ENCODE measurements at places on chromosomes 11 and 22.

DNA sequence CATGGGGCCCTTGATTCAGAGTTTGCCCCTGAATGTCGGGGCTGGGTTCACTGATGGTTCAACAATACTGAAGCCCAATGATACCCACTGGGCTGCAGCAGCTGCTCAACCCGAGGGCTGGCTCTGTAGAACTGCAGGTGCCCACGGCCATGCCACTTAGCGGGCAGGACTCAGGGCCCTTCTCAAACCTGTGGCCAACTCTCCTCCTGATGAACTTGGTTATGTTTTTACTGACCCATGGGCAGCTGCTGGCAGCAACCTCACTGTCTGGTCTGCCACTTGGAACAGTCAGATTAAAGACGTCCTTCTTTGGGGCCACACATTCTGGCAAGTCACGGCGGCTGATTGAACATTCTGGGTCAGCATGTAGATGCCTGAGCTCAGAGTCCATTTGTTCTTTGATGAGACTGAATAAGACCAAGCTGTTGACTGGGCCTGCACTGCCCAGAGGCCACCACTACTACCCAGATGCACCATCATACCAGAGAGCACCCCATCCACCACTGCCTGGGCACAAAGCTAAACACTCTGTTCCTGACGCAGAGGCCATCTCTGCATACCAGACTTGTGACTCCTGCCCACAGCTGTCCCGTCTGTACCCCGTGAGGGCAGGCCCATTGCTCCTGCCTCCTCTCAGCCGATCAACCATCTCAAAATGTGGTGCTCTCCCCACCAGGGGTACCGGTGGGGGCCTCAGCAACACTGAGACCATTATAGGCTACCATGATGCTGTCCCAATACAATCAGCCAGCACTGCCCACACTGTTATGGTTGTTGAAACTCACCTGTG is 67.8 kb downstream of the SHANK2 start:
- DNase-seq = no peak

GRCh38 chr22:17627961-17628405 is 566 bp downstream of the ATP6V1E1 start:
- DNase-seq = no peak

GRCh38 chr11:29490938-29491337 is 525.9 kb downstream of the KCNA4 start:
- DNase-seq = no peak

- no peak for DNase-seq
Observed at GRCh38 chr11:118012083-118012669, 26.0 kb downstream of the IL10RA start.

GRCh38 chr11:19931771-19932369 is 219.2 kb downstream of the NAV2 start:
- DNase-seq = no peak

- peak; percentile 27 for DNase-seq
Observed at GRCh38 chr11:120336641-120337354, 585 bp downstream of the ARHGEF12 start.

GRCh38 chr11:109819410-109819809 is 273.8 kb upstream of the ZC3H12C start:
- no peak for DNase-seq

DNA sequence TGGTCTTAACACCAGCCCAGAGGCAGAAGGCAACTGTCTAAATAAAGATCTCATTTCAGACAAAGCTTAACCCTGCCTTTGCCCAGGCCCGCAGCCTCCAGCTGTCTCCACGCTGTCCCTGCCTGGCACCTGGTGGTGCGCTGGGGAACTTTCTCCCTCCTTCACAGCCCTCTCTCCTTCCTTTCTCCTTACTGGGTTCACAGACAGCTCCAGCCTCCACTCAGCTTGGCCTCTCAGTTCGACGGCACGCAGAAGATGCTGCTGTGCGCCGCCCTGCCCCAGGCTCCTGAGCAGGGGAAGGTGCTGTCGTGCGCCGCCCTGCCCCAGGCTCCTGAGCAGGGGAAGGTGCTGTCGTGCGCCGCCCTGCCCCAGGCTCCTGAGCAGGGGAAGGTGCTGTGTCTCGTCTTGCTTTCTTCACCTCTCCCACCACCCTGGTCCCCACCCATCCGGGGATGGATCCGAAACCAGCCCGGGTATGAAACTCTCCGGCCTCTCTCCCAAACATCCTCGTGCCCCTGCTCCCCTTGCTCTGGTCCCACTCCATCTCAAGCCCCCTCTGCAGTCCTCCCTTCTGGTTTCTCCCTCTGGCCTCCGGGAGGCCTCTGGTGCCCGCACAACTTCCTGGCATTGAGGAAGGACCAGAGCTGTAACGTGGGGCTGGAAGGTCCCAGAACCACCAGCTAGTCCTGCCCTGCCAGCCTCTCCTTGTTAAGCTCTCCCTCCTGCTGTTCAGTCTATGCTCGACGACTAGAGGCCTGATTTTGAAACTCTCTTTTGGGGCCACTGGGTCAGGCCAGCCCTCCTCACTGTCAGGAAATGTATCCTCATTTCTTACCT is 22.9 kb upstream of the JAM3 start:
- DNase-seq = no peak

DNA sequence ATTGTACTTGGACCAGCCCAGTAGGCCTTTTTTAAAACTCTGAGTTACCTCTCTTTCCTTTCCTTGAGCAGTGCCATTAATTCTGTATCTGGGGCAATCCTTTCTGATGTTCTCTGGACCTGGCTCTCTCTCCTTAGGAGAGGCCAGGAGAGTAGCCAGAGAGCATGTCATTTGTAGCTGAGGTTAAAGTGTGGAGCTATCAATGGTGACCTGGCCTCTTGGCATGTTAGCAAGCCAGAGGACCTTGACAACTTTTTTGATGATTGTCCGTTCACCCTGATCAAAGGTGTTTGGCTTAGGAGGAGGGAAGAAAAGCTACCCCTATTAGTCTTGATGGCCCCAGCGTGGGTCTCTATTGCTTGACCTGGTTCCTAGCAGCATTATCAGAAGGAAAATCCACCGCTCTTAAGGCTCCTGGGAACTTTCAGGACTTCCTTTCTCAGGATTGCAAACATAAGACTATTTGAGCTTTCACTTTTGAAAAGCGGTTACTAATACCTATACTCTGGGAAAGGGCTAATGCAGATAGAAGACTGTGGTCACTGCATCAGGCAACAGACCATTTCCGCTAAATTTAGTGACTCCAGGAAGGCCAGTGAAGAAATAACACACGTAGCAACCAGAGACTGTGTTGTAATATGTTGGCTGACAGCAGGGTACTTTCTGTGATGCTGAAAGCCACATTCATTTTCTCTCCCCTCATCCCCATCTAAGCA is 18.2 kb downstream of the LIMK2 start:
- DNase-seq = no peak

- DNase-seq = no peak
Observed at GRCh38 chr11:45959851-45960250, 37.4 kb downstream of the LARGE2 start.

DNA sequence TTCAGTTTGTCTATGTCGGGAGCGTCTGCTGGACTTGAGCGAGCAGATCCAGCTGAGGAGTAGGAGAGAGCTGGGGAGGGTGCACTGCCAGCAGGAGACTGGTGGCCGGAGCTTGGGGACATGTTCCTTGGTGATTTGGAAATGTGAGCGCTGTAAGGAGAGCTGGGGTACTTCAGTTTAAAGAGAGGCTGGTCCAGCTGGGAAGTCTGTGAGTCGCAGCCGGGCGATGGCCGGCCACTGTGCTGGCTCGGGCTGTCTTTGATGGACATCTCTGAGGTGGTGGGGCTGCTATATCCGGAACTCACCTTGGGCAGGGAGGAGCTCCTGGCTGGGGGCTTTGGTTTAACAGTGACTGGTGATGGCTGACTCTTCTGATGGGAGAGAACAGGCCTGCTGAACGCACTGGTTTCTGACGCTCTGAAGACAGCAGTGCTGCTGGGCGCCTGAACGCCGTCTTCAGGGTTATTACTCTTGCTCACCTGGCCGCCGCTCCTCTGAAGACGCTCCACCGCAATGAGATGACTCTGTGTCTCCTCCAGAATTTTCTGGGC is 63.6 kb upstream of the PITPNB start:
- DNase-seq = no peak

DNA sequence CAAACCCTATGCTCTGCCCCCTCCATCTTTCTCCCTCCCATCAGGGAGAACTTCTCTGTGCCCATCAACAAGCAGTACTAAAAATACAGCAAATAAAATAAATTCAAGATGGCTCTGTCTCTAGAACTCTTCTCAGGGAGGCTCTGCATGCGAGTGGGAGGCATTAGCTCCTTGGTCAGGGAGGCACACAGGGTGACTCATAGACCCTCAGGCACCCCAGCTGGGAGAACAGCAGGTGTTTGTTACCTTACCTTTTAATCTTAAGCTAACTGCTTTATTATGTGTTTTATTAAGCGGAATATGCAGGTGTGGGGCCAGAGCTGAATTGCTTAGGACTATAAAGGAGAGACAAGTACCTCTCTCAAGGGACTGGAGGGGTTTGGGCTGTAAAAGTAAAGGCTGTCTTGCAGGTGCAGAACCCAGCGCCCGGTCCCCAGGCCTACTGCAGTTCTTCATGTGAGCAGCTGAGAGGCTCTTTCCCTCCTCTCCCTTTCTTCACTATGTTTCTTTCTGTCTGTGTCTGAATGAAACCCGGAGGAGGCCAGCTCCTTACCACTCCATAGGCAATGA is 20.8 kb downstream of the CSNK2A3 start:
- no peak for DNase-seq

DNA sequence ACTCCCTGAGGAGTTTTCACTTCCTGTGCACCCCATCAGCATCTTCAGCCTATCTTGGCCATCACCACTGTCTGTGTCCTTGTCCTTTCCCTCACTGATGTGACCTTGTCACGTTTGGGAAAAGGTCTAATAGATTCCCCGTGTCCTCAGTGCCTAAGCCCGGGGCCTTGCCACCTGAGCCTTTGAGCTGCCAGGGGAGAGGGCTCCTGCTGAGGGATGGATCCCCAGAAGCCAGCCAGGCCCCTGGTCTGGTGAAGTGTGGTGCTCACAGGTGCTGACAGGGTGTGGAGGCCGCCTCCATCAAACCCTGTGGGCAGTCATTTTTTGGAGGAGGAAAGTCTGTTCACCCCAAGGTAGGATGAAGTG is 47.2 kb downstream of the GAB4 start:
- DNase-seq = no peak

- no peak for DNase-seq
Observed at GRCh38 chr11:102837646-102838045, 5.8 kb downstream of the MMP3 start.

DNA sequence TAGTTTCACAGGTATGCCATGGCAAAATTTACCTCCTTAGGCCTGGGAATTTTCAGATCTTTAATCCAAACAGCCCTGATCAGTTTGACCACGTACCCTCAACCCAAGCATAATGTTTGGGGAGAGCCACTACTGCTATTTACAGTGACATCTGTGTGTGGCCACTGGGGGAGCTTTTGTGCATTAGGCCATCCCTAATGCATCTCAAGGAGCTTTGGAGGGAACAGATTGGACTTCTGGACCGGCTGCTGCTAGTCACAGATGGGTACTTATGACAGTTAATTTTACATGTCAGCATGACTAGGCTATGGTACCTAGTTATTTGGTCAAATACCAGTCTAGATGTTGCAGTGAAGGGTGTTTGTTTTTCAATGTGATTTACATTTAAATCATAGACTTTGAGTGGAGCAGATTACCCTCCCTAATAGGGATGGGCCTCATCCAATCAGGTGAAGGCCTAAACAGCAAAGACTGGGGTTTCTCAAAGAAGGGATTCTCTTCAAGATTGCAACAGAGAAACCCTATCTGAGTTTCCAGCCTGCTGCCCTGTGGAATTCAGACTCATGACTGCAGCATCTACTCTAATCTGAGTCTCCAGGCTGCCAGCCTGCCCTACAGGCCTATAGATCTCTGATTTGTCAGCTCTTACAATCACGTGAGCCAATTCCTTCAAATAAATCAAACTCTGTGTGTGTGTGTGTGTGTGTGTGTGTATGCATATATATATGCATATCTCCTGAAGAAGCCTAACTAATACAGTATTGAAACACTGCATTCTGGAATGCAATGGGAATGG is 38.0 kb upstream of the GALNT18 start:
- no peak for DNase-seq

DNA sequence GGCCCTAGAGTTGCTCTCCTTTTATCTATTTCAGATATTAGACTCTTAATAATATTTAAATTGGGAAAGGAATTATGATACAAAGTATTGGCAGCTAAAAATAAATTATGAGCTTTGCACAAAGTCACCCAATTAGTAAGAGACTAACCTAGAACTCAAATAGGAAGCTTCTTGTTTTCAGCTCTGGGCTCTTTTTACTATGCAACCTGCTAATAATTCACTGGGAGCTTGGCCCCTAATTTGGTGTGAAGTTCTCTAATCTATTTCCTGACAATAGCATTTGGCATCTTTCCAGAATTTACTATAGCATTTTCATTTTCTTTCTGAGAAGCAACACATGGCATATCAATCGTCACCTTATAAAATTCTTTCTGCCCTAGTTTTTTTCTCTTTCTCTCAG is 727.7 kb upstream of the ANO5 start:
- no peak for DNase-seq

DNA sequence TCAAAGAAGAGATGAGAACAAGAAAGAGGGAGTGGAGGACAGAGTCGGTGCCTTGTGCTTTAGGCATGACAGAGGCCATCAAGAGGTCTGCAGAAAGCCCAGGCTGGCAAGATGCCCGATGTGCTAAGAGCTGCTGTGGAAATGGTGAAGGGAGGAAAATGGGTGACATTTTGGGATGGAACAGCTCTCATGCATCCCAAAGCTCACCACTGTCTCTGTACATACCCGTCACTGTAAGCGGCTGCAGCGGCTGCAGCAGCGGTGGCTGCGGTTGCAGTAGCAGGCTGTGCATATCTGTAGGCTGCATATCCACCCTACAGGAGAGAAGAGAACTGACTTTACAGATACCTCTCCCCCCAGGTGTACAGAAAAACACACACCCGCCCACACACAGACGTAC is 28.6 kb downstream of the APOL5 start:
- no peak for DNase-seq

DNA sequence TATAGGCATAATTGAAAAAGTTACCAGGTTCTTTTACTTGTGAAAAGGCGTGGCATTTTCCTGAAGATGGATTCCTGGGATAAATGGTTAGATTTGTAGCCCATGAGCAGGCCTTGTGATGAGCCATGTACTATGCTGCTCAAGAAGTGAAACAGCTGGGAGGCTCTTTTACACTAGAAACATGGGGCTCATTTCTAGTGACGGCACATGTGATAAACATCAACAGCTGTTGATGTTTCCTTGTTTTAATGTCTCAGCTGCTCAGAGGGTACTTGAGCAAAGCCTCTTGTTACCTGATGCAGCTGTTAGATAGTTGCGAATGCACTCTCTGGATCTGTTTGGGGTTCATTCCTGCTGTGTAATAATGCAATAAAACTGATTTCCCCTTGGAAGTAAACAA is 396.8 kb downstream of the GUCY1A2 start:
- DNase-seq = no peak

DNA sequence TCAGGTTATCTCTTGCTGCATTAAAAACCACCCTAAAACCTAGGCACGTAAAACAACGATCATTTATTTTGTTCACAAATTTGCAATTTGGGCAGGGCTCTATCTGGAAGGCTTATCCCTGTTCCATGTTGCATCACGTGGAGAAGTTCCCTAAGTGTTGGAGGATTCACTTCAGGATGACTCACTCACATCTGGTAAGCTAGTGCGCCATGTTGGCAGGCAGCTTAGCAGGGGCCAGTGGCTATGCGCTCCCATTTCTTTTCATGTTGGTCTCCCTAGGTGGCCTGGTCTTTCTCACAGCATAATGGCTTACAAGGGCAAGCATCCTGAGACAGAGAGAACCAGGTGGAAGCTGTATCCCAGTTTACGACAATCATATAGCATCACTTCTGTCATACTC is 226.8 kb downstream of the BLID start:
- DNase-seq = no peak

- DNase-seq = no peak
Observed at GRCh38 chr11:122775675-122776271, 62.5 kb upstream of the CRTAM start.

Measured in SW 1271 (cell line).